Left renal pelvis (tissue), 4 donors: ENCODE measurements at places on chromosomes 13 and 19. TPM values are rescaled to one million over a fixed set of nuclear protein-coding genes. Genes with fewer than 3 reads are reported as not detected.

The ACER1 gene
- polyA plus RNA-seq: not detected

The NALCN gene
- polyA plus RNA-seq: 1.5 TPM

The VSTM2B gene
- polyA plus RNA-seq: 0.52 TPM

The FUT1 gene
- 3.4 TPM for polyA plus RNA-seq

The NOTCH3 gene
- polyA plus RNA-seq: 122 TPM

The ZNF559 gene
- polyA plus RNA-seq: 68.5 TPM
